ENCODE measurements at places on chromosomes 6 and 20.

GRCh38 chr6:7566617-7567173 is 23.3 kb upstream of the SNRNP48 start:
- DNase-seq, result no peak

DNA sequence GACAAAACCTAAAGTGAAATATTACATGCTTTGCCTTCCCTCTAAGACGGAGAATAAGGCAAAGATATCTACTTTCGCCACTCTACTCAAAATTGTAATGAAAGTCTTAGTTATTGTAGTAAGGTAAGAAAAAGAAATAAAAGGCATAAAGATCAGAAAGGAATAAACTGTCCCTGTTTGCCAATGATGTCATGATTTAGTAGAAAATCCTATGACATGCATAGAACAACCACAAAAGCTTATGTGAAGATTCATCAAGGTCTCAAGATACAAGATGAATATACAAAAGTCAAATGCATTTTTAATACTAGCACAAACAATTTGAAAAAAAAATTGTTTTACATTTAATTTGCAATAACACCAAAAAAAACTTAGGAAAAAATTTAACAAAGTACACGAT is 64.0 kb upstream of the FOXQ1 start:
- no peak for DNase-seq

DNA sequence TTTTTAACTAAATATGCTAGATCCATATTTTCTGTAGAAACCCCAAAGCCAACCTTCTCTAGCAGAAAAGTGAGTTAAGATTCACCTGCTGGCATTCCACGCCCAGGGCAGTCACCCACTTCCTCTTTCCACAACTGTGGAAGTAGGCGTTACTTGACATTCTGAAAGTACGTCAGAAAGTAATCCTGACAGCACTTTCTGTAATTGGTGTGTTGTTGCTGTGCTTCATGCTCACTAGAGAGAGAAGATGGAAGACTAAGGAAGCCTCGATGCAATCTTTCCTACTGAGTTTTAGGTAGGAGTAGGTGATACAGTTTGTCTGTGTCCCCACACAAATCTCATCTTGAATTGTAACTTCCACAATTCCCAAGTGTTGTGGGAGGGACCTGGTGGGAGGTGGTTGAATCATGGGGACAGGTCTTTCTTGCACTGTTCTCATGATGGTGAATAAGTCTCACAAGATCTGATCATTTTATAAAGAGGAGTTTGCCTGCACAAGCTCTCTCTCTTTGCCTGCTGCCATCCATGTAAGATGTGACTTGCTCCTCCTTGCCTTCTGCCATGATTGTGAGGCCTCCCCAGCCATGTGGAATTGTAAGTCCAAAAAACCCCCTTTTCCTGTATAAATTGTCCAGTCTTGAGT is 101.1 kb downstream of the MAP3K7 start:
- DNase-seq, result no peak

GRCh38 chr6:26223228-26223627 is 136.0 kb downstream of the HFE start:
- no peak for DNase-seq

GRCh38 chr6:106100755-106101154 is 14.6 kb downstream of the PRDM1 start:
- no peak for DNase-seq

GRCh38 chr6:152794696-152795095 is 44.1 kb downstream of the VIP start:
- DNase-seq, result no peak

DNA sequence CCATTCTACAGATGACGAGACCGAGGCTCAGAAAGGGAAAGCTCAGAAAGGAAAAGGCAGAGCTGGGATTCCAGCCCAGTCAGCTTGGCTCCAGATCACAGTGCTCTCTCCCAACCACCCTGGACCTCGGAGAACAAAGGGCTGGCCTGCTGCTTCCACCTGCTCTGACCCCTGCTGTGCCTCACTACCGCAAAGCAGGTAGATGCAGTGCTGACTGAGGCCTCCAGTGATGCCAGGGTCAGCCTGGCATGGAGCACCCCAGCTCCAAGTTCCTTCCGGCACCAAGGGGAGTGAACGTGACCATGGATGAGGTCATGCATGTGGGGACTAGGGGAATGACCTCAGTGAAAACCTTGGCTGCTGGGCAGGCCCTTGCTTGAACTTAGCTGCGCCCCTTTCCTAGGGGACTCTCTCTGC is 20.7 kb upstream of the TLDC2 start:
- DNase-seq, result no peak

DNA sequence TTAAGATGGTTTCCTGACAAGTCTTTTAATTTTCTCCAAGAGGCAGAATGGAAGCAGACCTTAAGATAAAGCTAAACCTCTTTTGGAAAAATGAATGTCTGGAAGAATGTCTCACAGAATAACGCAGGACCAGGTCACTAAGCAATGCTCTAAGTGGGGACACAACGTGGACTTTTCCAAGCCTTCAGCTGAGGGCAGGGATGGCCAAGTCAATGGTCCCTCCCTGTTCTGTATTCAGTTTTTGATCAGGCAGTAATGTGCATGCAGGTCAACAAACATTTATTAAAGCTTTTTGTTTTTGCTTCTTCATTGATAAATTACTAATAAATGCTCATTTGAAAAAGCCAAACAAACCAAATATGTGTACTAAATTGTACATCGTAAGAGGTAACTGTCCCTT is 2.0 kb upstream of the RNF182 start:
- no peak for DNase-seq

DNA sequence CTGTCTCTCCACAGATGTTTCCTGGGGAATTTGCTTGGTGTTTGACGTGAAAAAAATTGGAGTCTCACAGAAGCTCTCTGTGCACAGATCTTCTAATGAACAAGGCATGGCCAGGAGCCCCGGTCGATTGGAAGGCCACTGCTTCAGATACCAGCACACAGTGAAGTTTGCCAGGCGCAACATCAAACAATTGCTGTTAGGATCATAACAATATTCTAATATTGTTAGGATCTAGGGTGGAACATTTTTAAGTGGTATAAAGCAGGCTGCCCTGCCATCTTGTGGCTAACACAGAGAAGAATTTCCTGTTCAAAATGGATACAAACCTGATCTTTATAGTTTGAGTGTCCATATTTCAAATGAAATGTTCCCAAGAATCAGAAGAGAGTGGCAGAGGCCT is 64.1 kb downstream of the C6orf118 start:
- no peak for DNase-seq
